ENCODE measurements at places on chromosomes 5 and 9.

DNA sequence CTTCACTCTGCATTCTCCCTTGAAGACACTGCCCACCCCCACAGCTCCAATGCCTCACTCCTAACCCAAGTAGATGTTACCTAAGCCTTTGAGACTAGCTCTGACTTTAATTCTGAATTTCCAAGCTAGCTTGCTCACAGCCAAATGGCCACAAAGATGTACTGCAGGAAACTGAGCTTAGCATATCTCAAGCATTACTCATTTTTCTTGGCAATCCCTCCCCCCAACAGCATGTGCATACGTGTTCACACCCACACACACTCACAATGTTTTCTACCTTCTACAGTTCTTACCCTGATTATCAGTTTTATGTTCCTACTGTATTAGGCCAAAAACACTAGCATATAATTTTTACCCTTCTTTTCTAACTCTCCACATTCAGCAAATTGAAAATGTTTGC is 13.7 kb upstream of the GRIA1 start:
- DNase-seq = no peak

DNA sequence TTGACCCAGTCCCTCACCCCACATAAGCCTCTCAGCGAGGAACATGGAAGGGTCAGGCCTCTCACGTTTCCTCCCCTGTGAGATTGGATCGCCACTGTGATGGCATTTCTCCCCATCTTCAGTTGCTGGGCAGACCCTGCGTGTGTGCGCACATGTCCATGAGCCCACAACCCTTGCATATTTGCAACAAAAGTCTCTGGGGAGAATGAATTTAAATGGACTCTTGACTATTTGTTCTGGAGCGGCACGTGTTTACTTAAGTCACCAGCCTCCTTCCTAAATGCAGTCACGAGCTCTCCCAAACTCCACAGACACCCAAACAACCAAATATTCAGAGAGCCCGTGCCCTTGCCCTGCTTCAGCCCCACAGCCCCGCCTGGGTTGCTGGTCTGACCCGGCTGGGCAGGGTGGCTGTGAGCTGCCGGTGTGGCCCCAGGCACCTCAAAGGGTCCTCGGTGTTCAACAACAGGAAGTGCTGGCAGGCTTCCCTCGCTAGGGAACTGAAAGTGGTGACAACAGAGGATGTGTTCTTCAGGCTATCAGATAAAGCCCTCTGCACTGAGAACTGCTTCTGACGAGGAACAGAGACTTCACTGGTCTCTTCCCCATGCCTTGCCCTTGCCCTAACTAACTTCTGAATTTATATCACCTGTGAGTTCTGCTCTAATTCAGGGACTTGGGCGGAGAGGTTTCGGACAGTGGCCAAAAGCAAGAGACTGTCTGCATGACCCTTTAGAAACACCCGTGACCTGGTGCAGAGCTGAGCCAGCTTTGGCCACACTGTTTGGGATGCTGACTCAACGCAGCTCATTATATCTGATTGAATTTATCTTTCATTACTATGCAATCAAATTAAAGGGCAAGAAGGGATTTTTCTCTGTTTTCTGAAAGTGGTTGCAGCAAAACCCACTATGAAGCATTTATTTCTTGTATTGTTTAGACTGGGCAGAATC is 19.2 kb upstream of the CD180 start:
- DNase-seq = peak; percentile 72

GRCh38 chr9:14389657-14390056 is 75.7 kb upstream of the NFIB start:
- no peak for DNase-seq

DNA sequence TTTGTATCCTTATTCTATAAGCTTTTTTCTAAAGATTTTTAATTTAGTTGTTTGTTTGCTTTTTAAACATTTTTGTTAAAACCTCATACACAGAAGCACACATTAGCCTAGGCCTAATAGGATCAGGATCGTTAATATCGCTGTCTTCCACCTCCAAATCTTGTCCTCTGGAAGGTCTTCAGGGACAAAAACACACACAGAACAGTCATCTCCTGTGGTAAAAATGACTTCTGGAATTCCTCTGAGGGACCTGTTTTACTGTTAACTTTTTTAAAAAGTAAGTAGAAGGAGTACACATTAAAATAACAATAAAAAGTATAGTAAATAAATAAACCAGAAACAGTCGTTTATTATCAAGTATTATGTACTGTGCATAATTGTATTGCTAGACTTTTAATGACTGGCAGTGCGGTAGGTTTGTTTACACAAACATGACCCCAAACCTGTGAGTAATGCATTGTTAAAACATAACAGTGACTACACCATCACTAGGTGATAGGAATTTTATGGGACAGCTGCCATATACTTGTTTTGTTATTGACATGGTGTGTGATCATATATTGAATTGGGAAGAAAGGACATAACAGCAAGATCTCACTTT is 109.6 kb downstream of the ZCCHC7 start:
- DNase-seq = no peak

DNA sequence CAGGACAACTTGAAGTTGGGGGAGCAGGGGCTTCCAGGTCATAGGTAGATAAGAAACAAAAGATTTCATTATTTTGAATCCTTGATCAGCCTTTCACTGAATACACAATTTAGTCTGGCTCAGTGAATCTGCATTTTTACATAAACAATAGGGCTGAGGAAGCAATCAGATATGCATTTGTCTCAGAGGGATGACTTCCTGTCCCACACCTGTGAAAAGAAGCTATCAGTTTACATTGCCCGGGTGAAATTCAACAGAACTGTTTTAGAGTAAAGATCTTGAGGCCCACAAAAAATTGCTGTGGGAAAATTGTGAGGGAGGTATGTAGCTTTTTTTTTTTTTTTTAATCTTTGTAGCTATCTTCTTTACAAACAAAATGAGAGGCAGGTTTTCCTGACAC is 38.3 kb downstream of the DNAJB5 start:
- no peak for DNase-seq

DNA sequence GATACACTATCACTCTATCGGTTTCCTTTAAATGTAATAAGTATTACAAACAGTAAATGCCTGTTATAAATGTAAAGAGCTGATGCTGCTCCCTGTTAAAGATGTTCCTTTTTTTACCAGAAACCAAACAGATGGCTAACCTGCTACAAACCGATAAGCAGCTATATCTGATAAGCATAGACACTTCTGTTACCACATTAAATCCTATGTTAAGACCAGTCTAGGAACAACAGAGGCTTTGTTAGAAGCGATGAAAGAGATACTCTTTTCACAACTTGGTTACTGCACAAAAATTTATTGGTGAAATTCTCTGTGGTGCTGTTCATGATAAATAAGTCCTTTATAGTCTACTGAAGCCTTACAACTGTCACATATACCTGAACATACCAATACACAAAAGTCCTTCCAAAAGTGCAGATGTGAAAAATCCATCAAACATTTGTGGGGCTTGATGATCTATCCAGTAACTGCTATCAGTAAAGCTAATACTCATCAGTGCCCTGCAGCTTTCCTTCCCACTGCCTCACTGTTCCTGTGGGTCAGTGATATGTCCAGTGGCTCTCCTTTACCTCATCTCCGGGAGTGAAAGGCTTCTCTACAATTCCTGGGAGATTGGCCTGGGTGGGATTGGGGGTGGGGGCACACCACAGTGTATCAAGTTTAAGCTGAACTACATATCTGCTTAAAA is 25.8 kb upstream of the PRXL2C start:
- no peak for DNase-seq
